ENCODE measurements at places on chromosomes 3 and 15. TPM values are rescaled to one million over a fixed set of nuclear protein-coding genes. Genes with fewer than 3 reads are reported as not detected.

DNA sequence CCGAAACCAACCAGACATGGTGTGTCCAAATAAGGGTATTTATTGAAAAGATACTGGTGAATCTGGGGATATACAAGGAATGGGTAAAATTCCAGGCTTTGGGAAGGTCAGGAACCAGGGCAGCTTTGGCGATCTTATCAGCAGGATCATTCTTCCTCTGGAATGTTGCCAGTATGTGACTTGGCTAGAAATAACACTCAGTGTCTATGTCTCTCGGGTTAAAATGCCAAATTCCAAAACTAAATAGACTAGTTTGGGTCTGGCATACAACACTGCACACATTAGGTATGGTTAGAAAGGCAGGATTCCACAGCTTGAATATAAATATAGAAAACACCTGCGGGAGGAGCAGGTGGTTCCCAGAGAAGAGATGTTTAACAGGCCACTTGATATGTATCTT is 220.2 kb upstream of the CD96 start:
- no peak for DNase-seq

DNA sequence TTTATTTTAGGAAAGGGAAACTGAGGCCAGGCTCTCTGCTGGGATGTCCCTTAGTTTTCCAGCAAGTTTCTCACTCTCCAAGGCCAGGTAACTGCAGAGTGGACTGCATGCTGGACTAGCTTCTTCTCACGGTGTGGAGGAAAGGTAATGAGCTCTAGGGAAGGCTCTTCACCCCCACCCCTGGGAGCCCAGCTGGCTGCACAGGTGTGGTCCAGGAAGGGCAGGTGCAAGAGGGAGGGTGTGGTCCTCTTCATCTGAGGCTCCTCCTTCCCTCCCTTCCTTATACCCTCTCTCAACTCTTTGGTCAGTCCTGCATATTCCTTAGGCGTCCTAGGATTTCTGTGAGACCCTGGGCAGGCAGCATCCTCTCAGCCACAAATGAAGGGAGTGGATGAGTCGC is 33.9 kb downstream of the RNU5B-1 start:
- no peak for DNase-seq

- DNase-seq = peak; percentile 69
Measured at GRCh38 chr3:148992027-148992634, 791 bp downstream of the GYG1 start.

- no peak for DNase-seq
Measured at GRCh38 chr3:9727041-9727595, 4.4 kb upstream of the BRPF1 start.

DNA sequence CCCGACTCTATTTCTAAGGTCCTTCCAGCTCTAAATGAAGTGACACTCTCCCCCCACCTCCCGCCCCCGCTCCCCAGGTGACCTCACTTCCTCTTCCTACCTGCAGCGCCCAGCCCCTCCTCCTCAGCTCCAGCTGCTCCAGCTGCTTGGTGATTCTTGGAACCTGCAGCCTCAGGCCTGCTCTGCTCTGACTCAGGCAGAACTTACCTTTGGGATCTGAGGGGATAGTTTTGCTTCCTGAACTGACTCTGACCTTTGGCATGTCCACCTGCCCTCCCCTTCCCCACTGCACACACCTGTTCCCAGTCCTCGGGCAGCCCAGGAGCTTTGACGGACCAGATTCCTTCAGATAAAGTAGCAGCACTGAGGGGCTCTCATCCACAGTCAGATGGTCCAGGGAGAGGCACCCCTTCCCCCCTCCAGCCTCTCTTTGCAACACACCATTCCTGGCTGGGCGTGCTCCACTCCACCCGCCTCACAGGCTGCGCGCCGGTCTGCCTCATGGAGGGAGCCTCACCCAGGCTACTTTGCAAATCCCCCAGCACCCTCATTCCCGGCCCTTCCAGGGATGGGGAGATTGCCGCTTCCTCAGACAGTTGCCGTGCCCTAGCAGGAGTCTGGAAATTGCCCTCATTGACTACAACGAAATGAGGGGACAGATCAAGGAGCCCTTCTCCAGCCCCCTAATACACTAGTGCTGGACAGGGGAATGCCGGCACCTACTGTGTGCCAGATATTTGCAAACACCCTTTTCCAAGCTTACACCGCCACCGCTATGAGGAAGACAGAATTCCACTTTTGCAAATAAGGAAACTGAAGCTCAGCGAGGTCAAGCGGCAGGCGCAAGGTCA is 692 bp upstream of the C15orf39 start:
- peak; percentile 70 for DNase-seq

- no peak for DNase-seq
Measured at GRCh38 chr15:74216949-74217348, 14.4 kb upstream of the STRA6 start.

DNA sequence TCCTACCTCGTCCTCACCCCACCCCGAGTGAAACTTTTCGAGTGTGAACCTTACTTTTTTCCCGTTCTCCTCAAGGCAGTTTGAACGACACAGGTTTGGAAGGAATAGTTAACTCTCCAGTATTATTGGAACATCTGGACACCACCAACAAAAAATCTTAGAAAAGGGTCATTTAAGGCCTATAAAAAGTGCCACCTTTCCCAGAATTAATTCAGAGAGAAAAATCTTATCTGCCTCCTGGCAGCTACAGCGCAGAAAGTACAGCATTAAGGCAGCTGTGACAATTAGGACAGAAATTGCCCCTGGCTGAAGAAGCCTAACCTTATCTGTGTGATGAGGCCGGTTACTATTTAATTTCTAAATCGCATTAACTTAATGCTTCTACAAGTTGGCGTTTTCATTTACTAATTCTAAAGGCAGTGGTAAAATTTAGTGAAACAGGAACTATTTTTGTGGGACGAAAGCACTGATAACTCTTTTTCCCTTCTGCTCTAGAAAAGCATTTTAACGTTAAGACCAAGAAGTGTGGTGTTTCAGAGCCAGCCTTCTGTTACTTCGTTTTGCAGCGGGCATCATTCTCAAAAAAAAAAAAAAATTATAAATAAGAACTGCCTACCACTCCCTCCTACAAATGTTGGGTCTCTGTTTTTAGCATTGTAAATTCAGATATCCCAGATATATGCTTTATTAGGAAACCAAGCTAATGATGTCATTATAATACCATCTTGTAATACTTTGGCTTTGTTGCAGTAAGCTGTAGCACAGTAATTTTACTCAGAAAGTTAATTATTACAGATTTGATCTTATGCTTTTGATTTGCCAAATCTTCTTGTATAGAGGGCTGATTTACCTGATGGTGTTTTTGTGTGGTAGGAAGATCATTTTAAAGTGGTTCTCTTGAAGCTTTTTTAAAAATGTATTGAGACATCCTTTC is 1.4 kb downstream of the ATP11B start:
- no peak for DNase-seq

DNA sequence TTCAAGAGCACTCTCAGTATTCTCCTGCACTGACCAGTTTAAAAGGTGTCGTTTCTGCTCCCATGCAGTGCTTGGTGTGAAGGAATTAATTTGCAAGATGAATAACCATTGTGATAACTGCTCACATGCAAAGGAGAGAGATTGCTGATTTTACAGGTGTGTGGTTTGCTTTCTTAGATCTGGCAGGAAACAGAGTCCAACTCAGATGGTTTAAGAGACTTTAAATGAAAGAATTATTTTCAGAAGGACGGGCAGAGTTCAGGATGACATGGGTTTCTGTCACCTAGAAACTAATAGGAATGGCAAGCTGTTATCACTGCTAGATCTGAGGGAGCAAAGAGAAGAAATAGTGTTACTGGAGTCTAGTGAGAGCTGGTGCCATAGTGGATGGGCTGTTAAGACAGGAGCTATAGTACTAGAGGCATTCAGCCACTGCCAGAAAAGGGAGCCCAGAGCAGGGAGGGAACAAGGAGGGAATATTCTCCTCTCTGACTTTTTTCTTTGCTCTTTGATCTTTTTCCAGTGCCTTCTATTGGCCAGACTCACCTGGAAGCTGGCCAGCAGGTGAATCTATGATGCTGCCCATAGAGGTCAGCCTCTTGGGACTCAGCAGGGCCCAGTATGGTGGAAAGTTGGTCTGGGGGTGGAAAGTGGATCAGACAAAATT is 14.9 kb downstream of the ATXN7 start:
- DNase-seq = no peak

DNA sequence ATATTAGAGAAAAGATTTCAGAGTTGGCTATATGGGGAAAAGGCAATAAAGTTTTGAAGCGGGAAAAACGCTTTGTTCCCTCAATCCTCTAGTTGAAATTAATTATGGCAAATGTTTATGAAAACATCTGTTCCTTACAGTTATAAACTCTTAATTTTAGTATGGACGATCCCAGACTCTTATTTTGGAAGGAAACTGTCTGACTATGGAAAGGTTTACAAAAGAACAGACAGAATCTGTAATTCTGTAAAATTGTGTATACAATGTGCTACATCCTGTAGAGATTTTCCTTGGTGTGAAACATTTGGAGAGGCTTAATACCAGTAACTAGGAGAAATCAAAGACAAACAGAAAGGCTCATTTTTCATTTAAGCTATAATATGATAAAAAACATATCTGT is 311.8 kb downstream of the TBC1D5 start:
- no peak for DNase-seq

DNA sequence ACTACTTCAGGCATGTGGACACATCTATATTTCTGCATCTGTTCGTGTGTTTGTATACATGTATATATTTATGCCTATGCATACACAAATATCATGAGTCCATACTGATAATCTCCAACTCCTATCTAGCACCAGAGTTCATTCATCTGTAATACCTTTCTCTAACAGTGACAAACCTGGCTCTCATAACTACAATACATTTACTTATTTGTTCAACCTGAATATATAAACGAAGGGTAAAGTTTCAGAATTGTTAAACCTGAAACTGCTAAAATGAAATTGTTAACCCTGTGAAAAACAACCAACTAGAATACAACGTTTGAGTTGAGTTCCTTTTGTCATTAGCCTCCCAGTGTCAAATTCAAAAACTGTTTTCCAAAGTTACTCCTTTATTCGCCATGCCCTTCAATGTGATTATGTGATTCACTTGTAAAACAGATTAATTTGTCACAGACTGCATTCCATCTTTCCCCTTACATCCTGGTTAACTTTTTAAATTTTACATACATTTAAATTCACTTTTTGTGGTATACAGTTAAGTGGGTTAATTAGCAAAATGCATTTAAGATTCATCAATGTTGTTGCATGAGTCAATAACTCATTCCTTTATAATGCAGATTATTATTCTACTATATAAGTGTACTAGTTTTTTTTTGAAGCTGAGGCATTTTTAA is 58.5 kb downstream of the PIK3R4 start:
- no peak for DNase-seq

GRCh38 chr15:77869021-77869895 is 208.3 kb downstream of the TBC1D2B start:
- peak; percentile 61 for DNase-seq

GRCh38 chr3:106624154-106624553 is 753.1 kb upstream of the CCDC54 start:
- DNase-seq = no peak

DNA sequence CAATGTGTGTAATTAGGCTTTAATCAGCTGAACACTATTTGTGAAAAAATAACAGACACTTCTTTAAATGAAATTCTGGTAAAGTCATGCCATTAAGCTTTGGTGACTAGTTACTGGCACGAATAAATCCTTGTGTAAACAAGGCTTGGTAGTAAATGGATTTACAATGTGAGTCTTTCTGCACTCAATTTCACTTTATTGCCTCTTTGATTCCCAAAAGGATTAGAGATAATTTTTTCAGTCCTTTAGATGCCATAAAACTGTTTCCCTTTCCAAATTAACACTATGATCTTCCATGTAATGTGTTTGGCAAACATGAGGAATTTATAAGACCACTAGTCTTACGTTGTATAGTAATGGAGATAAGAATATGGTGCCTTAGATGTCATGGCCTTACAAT is 339.5 kb upstream of the DNAJC19 start:
- DNase-seq = no peak

GRCh38 chr3:171620825-171621434 is 160.7 kb upstream of the TNIK start:
- DNase-seq = no peak

GRCh38 chr3:122691195-122691594 is 10.6 kb downstream of the PARP14 start:
- no peak for DNase-seq

GRCh38 chr15:81916451-81916850 is 129.4 kb downstream of the MEX3B start:
- DNase-seq = no peak

DNA sequence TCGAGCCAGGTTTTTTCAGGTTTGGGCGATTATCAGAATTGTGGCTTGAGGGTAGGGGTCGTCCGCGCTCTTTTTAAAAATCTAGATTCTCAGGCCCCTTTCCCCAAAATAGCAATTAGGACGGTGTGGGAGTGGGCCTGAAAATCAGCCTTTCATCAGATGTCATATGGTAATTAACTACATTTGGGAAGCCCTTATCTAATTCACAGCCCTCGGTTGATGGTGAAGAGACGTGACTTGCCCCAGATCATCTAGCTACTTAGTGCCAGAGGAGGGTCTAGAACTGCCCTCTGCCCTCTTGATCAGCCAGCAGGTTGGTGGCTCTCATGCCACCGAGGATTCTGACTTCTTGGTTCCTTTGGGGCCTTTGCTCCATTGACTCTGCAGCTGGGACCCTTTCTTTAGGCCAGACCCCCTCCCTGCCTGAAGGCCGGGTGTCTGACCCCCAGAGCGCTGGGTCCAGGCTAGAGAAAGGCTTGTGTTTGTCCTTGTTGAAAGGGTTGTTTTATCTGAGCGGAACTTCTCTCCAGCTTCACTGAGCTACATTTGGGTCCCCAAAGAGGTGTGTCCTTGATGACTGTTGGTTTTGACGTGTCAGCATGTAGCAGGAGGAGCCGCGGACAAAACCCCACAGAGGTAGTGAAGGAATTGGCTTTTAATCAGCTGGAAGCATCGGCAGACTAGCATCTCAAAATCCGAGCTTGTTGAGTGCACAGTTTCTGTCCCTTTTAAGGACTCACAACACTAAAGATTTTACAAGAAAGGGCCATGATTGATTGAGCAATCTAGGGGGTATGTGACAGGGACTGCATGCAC is 857 bp downstream of the AEN start:
- DNase-seq = no peak

GRCh38 chr15:91922646-91923547 is 69.4 kb downstream of the SLCO3A1 start:
- no peak for DNase-seq

DNA sequence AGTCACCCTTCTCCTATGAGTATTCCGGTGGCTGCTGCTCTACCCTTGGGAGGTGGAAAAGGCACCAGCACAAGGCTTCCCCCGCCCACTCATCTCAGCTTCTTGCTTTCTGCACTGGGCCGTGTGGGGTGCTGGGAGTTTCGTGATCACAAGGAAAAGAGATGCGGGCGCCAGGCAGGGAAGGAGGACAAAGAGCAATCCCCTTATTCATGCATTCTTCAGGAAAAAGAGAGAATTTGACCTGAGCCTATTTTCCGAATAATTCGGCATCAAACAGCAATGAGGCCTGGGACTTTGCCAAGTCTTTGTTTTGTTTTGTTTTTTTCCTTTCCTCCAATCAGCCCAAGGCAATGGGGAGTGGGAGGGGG is 102.2 kb upstream of the LPP start:
- peak; percentile 86 for DNase-seq

GRCh38 chr3:172799246-172799645 is 48.7 kb downstream of the ECT2 start:
- DNase-seq = no peak

Gene APOD
- total RNA-seq = 596 TPM

Gene LMAN1L
- total RNA-seq = not detected

Gene TRH
- not detected for total RNA-seq

Gene TUSC2
- 18.9 TPM for total RNA-seq

Gene TUSC7
- total RNA-seq = not detected

Gene PRKCD
- total RNA-seq = 23.6 TPM

Gene EPHA6
- total RNA-seq = 2.8 TPM

Gene C15orf62
- total RNA-seq = 0.19 TPM

Data from aorta (tissue), 5 donors.